ENCODE measurements at places on chromosomes 1 and 21.

- DNase-seq, result no peak
Observed at GRCh38 chr1:159228554-159228953, 23.9 kb downstream of the ACKR1 start.

DNA sequence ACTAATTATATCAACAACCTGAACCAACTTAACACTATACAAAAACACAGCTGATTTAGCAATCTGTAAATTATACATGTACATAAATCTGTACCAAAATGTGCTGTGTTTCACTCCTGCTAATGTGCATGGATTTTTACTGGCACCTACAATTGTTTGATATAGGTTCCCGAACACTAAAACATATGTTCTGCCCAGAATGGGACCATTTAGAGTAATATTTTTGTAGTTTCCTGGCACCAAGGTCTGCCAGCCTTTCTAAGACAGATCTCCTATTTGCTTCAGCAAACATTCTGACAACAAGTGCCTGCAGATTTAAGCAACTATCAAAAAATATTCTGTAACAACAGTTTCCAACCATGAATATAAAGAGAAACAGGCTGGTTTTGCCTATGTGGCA, 4.2 kb downstream of the KCNH1 start:
- no peak for DNase-seq

DNA sequence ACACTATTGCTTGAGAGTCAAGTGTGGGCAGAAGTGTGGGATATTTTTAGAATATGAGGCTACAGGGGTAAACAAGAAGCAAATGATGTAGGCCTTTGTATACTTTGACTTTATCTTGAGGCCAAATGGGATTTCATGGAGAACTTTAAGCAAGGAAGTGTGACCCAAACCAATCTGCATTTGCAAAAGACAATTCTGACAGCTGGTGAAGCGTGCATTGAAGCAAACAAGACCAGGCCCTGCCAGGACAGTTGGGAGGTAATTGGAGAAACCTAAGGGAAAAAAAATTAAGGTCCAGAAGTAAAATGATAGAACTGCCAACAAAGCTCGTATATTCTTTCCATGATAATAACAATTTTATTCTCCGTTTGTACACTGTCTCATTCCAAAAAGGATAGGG, 168.3 kb downstream of the TM2D1 start:
- DNase-seq, result no peak

GRCh38 chr1:223763251-223763650, 50.9 kb downstream of the CAPN2 start:
- no peak for DNase-seq

- no peak for DNase-seq
Observed at GRCh38 chr1:6646499-6647148, 22.0 kb downstream of the THAP3 start.

- DNase-seq, result no peak
Observed at GRCh38 chr1:27346991-27347624, 5.3 kb downstream of the SYTL1 start.

DNA sequence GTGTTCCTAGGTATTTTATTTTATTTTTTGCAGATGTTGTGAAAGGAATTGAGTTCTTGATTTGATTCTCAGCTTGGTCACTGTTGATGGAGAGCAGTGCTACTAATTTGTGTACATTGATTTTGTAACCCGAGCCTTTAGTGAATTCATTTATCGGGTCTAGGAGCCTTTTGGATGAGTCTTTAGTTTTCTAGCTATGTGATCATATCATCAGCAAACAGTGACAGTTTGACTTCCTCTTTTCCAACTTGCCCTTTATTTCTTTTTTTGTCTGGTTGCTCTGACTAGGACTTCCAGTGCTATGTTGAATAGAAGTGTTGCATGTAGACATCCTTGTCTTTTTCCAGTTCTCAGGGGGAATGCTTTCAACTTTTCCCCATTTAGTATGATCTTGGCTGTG, 138.9 kb downstream of the LHX8 start:
- DNase-seq, result no peak

DNA sequence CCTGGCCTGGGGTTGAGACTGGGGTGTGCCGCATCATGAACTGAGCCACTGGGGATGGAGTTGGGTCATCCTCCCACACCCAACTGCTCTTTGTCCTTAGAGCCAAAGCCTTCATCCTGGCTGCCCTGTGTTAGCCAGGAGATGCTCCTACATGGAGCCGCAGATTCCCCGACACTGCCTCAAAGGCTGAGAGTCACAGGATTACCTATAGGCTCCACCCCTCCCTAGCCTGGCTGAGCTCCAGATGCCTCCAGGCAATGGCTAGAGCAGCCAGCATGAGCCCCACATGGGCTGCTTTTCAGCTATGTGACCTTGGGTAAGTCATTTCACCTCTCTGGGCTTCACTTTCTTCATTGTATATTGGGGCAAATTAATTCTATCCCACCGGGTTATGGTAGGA, 119.9 kb upstream of the POU3F1 start:
- no peak for DNase-seq

Data from stimulated activated CD4-positive, alpha-beta T cell treated with anti-CD3 and anti-CD28 coated beads, Interleukin-1b, Interleukin-23, amount 100 ng/mL, for 1 hour (primary cell).